ENCODE measurements at places on chromosomes 2 and 18.

GRCh38 chr2:40436093-40436475 lies 15.8 kb downstream of the SLC8A1 start:
- DNase-seq, result no peak

- DNase-seq, result no peak
Measured at GRCh38 chr2:179441551-179441950, 176.9 kb upstream of the SESTD1 start.

- DNase-seq, result no peak
Measured at GRCh38 chr2:12769492-12770105, 52.9 kb downstream of the TRIB2 start.

DNA sequence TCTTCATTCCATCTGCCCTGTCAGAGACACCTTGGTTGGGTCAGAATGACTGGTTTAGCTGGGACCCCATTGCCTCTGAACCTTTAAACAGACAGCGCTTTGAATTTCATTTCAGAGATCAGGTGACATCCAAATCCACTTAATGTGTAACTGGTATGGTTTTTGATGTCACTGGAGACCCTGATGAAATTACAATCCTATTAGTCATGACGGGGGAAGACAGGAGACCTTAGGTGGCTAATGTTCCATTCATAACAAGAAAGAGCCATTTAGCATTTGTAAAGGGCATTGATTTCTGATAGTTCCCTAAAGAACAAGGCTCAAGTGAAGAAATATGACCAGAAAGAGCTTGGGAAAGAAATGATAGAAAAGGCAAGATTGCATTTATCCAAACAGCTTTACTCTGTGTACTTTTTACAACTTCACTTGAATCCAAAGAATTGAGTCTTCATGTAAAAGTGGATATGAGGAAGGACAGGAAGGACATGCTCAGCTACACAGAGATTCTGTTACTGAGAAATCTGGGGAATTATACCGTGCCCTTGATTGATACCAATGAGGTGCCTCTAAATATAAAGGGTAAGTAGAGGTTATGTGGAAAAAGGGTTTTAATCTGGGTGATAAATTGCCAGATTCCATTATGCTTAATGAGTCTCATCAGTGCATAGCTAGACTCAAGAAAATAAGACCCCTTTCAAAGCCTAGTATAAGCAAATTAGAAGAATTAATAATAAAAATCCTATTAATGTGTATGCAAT lies 198.2 kb downstream of the NCKAP5 start:
- DNase-seq, result no peak

DNA sequence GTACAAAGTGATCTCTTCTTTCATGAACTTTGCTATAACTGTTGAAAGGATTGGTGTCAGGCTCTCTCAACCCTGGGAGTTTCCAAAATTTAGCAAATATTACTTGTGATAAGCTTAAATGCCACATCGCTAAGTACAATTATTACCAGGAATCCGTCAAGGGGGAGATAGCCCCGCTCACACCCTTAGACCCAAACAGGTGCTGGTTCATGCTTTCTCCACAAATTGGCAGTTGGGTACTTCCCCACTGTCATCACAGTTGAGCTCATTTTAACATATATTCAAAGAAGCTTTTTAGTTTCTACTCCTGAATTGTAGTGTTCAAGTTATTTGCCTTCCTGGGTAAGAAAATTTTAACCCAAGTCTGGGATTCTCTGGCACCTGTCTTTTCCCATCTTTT lies 29.8 kb upstream of the EPB41L5 start:
- DNase-seq, result no peak

DNA sequence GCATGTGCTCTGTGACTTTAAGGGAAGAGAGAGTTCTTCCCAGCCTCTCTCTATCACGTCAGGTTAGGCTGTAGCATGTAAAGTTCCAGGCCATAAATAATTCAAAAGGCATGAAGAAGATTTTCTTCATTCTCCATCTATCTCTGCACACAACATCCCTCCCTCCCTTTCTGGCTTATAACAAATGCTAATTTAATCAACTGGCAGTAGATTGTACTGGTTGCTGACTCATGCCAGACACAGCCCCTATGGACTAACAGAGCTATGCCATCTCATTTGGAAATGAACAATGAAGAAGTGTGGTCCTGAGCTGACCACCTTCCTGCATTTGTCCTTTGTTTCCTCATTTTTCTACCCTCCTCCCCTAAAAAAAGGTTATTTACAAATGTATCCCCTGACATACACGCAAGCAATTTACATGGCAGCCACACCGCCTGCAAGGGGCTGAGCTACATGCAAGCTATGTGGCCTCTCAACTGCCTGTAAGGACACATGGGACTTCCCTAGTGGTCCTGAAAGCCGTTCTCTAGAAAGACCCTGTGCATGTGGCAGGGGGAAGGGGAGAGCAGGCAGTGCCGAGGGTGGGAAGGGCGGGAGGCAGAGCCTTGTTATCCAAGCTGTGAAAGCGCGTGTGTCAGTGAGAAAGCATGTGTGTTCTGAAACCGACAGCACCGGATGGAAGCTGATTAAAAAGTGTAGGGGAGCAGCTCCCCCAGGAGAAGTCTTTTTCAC lies 90.9 kb upstream of the KLF7 start:
- DNase-seq, result no peak

DNA sequence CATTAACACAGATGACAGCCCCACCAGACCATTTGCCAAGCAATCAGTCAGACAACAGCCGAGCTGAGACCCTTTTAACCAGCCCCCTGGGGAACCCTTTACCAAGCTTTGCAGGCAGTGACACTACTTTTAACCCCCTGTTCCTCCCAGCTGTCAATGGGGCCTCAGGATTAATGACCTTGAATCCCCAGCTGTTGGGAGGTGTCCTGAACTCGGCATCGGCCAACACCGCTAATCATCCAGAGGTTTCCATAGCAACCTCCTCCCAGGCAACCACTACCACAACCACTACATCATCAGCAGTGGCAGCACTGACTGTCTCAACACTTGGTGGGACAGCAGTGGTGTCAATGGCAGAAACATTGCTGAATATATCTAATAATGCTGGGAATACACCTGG lies 160.9 kb upstream of the EPC2 start:
- no peak for DNase-seq

GRCh38 chr2:33457556-33458247 lies 18.7 kb upstream of the RASGRP3 start:
- no peak for DNase-seq

GRCh38 chr2:41400088-41400665 lies 647.6 kb upstream of the PKDCC start:
- no peak for DNase-seq

- DNase-seq, result no peak
Measured at GRCh38 chr2:139079311-139079710, 299.1 kb upstream of the NXPH2 start.

All from iPS DF 6.9 (cell line).